ENCODE measurements at places on chromosomes 1 and 21. TPM values are rescaled to one million over a fixed set of nuclear protein-coding genes. Genes with fewer than 3 reads are reported as not detected.

GRCh38 chr1:147208619-147209018 lies 16.5 kb downstream of the FMO5 start:
- no peak for DNase-seq

WDR26 gene
- total RNA-seq: 64.3 TPM

- DNase-seq: no peak
Observed at GRCh38 chr1:221923929-221924598, 182.2 kb upstream of the DUSP10 start.

GRCh38 chr1:35202048-35202719 lies 9.2 kb upstream of the SFPQ start:
- DNase-seq: no peak

DNA sequence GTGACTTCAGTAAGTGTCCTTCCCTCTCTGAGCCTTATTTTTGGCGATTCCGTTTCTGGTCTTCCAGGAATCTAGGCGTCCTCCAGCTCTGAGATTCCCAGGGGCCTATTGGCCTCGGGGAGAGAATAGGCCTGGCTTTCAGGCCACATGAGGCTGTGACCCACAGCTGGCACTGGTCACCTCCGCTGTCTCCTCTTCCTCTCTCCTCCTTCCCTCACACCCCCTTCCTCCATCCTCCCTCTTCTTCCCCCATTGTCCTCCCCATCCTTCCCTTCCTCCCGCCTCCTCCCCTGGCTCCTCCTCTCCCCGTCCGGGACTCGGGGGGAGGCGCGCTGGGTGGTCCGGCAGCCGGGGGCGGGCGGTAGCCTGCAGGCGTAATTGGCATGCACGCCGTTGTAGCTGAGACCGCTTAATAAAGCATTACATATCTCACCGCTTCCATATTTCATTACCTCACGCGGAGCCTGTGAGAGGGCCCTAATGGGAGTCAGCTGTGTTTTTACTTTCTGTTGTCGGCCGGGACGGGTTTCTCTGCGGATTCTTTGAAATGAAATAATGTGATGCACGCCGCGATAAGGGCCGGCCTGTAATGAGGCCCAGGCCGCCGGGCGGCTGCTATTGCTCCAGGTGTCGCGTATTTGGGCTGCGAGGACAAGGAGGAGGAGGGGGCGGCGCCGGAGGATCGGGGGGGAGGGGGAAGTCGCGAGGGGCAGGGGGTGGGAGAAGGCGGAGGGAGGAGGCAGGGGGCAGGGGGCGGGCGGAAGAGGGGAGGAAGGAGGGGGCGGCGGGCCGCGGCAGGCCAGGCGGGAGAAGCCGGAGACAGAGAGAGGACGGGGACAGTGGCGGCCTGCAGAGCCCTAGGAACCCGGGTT lies 95.3 kb downstream of the FOXD2 start:
- peak; percentile 65 for DNase-seq

GNG12 gene
- 30.1 TPM for total RNA-seq

DNA sequence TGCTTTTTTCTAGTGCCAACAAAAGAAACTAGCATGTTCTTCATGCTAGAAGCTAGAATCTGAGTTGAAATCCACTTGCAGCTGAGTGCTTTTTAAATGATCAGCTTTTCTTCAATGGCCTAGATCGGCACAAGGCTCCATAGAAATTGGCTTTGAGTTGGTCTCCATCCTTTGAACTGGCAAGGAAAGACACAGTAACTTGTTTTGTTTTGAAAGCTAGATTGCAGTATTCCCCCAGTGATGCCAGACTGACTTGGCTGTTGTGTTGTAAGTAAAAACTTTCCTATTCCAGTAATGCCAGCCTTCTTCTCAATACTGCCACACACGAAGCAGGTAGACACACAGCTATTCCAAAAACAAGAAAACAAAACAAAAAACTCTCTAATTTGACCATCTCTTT lies 139.1 kb downstream of the FMN2 start:
- DNase-seq: no peak

- DNase-seq: no peak
Observed at GRCh38 chr1:147924813-147925212, 3.4 kb upstream of the GPR89B start.

DNA sequence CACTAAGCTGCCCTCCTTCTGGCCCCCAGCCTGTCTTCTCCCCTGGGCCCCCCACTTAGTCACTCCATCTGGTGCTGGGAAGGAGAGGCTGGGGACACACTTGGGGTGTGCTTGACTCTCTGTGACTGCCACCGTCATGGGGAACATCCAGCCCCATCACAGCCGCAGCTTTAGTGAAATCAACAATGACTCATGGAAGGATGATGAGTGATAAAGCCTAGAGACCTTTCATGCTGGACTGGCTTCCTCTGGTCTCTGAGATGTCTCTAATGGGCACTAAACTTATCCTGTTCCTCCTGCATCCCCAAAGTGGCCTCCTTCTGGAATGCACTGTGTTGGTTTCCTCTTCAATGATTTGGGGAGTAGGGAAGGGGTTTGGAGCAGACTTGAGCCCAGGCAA lies 172.9 kb downstream of the GRIK3 start:
- no peak for DNase-seq

ATP6V1G3 gene
- total RNA-seq: not detected

B4GALT3 gene
- total RNA-seq: 16.0 TPM

DNA sequence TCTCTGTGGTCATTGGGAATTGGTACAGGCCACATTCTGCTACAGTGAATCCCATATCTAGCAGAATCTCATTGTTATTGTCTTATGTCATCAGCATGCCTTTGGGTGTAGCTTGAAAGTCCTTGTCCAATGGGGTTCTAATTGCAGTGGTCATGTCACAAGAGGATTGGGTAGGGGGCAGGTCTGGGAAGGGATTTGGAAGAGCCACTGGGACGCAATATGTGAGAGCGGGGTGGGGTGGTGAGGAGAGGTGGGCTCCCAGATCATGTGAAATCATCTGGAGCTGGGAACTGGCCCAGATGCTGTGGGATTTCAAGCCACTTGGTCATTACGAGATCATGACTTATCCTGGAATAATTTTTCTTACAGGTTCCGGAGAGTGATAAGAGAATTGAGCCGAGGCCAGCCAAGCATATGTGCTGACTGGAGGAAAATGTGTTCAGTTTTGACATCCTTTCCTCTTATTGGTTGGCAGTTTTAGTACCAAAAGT lies 16.3 kb downstream of the CNIH3 start:
- DNase-seq: no peak

DNA sequence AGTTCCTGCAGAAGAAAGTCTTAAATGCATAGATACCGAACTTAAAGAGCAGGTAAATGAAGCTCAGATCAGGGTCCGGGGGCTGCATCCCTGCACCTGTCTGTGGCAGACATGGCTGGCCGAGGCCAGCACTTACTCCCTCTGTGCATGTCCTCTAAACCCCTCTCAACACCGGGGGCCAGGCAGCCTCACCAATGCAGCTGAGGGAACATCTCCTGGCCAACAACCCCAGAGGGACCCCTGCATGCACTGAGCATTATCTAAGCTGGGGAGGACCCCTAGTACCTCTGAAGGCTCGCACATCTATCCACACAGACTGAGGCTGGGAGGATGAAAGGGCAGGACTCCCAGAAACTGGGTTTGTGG lies 18.4 kb downstream of the TTC34 start:
- DNase-seq: no peak

NEGR1 gene
- 17.2 TPM for total RNA-seq

DNA sequence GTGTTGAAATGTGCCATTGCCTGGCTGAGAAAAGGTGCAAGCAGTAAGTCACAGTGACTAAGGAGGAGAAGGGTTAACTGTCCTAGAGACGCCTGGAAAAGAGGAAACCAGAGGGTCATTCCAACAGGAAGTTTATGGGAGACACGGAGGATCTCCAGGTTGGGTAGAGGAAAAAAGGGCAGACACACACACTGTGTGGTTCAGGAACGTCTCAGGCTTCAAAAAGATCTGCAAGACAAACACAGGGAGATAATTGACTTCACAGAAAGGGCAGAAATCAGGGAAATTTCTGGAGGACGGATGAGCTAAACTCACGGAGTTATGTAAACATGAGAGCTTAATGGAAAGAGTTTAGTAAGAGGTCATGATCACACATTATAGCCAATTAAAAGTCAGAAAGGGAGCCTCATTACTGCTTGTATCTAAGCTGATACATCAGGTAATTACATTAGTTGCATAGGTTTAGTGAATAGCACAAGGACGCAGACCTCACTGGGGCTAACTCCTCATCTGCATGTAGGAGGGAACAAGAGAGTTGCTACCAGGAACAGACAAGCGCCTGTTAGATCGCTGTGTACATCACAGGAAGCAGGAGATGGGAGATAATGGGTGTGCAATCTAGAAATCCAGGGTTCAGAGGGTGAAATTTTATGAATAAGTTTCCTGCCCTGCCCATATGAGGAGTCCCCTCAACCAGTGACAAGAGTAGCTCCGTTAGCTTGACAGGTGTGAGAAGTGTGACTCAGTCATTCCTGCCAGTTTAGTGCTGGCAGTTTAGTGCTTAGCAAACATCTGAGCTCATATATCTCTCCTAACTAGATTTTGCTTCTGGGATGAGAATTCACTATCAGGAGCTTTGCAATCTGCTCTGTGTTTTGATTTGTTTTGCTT lies 96.6 kb upstream of the TNR start:
- DNase-seq: no peak

DNA sequence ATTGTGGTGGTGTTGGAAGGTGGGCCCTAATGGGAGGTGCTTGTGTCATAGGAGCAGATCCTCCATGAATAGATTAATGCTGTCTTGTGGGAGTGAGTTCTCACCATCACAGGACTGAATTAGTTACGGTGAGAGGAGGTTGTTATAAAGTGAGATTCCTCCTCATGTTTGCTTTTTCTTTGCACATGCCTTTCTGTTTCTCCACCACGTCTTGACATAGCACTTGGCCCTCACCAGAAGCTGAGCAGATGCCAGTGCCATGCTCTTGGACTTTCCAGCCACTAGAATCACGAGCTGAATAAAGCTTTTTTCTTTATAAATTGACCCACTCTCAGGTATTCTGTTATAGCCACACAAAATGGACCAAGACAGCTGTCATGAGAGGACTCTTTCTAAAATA lies 194.8 kb downstream of the PTPRU start:
- no peak for DNase-seq

DNA sequence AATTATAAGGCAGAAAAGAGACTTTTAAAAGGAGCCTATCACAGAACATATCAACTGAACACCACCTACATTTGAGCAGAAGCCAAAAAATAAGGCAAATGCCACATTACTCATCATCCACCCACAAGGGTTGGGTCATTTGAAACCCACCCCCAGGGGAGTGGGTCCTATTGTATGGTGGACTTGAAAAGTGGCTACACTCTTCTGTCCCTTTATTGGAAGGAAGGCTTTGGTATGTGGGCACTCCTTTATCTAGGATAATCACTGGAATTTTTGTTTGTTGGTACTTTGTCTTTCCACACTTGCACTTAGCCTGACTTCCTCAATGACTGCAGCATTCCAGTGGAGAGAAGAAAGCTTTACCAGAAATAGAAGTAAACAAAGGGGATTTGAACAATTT lies 157.2 kb upstream of the COL11A1 start:
- no peak for DNase-seq

DNA sequence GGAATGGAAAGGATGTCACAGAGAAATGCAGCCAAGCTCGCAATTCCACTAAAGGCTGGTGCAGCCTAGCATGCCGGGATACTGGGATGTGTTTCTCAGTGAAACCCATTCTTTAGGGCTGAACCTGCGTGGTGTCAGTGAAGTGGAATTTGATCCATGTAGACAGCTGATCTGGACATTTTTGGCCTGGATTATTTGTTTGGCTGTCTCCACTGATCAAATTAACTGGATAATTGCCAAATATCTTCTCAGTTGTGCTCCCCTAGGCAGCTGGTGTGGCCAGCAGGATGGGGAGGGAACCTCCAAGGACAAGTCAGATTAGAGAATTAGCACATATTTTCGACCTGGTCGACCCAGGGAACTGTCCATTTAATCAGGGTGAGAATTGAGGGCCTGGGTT lies 318.4 kb downstream of the RPS6KC1 start:
- DNase-seq: no peak

GRCh38 chr1:225026701-225027100 lies 97.2 kb downstream of the DNAH14 start:
- DNase-seq: no peak

- DNase-seq: no peak
Observed at GRCh38 chr1:64645735-64646134, 99.1 kb upstream of the RAVER2 start.

F3 gene
- total RNA-seq: 21.1 TPM

GRCh38 chr1:44227211-44227610 lies 13.9 kb downstream of the DMAP1 start:
- DNase-seq: no peak

TNFSF4 gene
- 1.5 TPM for total RNA-seq

HSPB7 gene
- total RNA-seq: 2,365 TPM

- DNase-seq: no peak
Observed at GRCh38 chr1:36603461-36603860, 120.7 kb upstream of the CSF3R start.

DNA sequence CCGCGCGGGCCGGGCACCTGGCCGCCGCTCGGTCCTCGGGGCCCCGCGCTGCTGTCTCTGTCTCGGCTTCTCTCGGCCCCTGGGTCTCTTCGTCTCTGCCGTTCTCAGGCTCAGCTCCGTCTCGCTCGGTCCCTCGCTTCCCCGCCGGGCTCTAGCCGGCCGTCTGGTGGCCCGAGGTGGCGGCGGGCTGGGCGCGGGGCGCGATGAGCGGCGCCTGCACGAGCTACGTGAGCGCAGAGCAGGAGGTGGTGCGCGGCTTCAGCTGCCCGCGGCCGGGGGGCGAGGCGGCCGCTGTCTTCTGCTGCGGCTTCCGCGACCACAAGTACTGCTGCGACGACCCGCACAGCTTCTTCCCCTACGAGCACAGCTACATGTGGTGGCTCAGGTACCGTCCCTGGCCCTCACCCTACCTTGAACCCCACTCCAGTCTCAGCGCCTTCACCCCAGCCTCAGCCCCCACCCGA lies 355 bp downstream of the SHISAL2A start:
- DNase-seq: no peak

DNA sequence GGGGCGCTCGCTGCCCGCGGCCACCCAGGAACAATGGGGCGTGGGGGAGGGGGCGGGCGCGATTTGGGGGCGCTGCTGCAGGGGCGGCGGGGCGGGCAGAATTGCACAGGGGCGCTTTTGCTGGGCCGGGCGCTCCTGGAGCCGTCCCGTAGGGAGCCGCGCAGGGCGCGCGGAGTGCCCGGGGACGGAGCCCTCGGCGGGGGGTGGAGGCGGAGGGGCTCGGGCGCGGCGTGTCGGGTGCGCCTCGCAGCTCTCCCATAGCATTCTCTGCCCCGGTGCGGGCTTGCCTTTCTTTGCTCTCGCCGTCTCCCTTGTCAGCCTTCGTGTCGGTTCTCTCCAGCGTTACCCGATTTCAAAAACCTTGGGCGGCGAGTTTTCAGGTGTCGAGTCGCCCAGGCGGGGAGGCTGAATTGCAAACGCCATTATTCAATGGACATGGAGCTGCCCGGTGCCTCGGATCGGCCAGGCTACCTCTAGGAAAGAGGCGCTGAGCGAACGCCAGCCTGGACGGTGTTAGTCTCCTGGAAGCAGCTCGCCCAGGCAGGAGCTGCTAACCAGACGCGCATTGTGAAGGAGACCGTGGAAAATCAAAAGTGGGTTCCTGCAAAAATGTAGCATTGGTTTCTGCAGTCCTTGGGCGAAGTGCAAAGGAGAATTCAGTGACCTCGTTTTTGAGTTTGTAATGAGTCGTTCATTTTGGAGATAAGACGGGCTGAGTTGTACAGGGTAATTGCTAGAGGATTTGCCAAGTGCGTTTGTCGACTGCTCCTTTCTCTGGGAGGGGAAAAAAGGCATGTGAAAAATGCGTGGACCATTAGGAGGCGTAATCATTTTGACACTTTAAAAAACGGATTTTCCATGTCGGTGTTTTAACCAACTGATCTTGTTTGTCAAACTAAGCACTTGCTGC lies 626 bp downstream of the CXADR start:
- DNase-seq: peak; percentile 65

EPS8L3 gene
- total RNA-seq: not detected

MATN1 gene
- not detected for total RNA-seq

Measured in right cardiac atrium (tissue), 5 donors.